ENCODE measurements at places on chromosomes 16 and 17. TPM values are rescaled to one million over a fixed set of nuclear protein-coding genes. Genes with fewer than 3 reads are reported as not detected.

- no peak for DNase-seq
Observed at GRCh38 chr17:42118545-42118944, 2.6 kb downstream of the KAT2A start.

DNA sequence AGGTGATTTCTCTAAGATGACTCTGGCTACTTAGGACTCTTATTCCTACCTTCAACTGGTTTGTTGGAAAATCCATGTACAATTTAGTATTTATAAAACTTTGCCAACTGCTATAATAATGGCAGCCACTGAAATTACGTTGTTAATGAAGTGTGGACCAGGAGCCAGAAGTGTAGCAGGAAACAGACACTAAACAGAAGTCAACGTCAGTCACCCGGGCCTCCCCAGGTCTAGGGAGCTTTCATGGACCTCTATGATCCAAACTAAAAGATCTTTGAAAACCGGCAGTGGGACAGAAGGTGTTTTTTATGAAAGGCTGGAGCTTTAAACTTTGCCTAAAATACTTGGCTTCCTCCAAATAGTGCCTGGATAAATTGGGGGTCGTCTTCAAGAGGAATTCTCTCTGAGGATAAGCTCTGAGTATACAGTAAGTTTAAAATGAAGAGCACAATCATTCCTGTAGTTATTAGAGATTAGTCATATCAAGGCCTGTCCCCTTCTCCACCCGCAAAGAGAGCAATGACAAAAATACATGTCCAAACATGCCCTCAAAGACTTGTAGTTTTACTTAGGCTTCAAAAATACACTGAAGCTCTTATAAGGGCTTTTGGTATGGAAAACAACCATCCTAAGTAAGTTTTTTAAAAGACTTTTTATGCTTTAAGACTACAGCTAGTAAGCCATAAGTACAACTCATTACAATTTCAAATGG, 34.6 kb downstream of the DCUN1D3 start:
- no peak for DNase-seq

GRCh38 chr17:5237541-5238016, 2.9 kb upstream of the SCIMP start:
- DNase-seq: peak; percentile 72

DNA sequence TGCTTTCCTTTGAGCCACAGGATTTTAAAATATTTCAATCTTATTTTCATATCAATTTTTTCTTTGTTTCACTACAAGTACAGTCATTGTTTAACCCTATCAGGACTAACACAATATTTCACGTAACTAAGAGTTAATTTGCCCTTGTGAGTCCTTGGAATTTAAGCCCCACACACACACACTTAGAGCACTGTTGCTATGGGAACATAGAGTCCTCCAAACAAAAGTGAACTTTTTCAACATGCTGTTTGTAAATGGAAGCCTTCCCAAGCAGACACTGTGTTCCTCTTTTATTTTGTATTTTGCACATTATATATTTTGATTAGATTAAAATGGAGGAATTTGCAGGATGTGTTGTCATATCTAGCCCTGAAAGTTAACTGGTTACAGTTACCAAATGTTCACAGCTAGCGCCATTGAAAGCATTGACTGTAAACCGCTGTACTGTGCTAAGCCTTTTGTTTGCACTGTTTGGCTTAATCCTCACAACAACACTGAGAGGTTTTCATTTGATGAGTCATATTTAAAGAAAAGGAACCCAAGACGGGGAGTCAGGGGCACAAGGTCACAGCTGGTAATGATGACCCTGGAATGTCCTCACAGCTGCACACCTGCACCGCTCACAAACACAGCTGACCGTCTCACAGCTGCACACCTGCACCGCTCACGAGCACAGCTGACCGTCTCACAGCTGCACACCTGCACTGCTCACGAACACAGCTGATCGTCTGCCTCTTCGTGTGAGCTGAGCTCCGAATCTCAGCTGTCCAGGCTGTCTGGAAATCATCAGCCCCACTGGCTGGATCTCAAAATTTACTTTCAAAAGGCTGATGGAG, 6.3 kb downstream of the HSBP1 start:
- no peak for DNase-seq

GRCh38 chr16:30786115-30786935, 680 bp downstream of the ZNF629 start:
- DNase-seq: peak; percentile 64

DNA sequence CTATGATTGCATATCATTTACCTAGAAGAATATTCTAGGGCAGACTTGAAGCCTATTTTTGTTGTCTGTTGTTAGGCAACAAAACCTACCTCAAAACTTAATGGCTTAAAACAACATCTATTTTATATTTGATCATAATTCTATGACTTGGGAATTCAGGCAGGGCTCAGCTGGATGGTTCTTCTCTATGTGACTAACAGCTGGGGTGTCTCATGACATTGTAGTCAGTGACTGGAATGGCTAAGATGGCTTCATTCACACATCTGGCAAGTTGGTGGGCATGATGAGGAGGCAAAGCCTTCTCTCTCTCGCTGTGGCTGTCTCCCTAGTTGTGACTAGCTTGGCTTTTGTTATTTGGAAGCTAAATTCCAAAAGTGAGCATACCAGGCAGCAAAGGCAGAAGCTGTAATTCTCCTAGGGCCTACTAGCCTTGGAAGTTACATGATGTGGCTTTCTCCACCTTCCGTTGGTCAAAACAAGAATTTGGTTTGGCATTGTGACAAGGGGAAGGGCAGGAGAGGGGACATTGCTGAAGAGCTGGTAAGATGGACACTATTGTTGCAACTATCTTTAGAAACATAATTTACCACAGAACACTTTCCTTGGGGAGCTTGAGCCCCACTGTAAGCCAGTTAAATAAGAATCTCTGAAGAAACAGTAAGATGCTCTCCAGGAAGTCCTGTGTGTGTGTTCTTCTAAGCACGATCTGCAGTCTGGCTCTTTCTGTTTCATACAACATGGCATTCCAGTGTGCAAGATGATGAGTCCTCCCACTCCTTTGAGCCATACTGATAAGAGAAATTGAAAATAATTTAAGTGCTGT, 39.4 kb downstream of the ZNRF1 start:
- DNase-seq: no peak

DPEP2 gene
- total RNA-seq: 29.5 TPM

CXCL16 gene
- 249 TPM for total RNA-seq

CDC6 gene
- 2.3 TPM for total RNA-seq

Measured in lower lobe of right lung (tissue), 2 donors.